ENCODE measurements at places on chromosomes 4 and X. TPM values are rescaled to one million over a fixed set of nuclear protein-coding genes. Genes with fewer than 3 reads are reported as not detected.

CLTRN gene
- total RNA-seq = not detected

FAM133A gene
- total RNA-seq = 0.25 TPM

SMIM10L2A gene
- 0.50 TPM for total RNA-seq

CABS1 gene
- not detected for total RNA-seq

PHKA2 gene
- 12.0 TPM for total RNA-seq

TMEM154 gene
- total RNA-seq = 15.4 TPM

All from uterine smooth muscle cell (primary cell).